ENCODE measurements at places on chromosomes 16 and 17.

DNA sequence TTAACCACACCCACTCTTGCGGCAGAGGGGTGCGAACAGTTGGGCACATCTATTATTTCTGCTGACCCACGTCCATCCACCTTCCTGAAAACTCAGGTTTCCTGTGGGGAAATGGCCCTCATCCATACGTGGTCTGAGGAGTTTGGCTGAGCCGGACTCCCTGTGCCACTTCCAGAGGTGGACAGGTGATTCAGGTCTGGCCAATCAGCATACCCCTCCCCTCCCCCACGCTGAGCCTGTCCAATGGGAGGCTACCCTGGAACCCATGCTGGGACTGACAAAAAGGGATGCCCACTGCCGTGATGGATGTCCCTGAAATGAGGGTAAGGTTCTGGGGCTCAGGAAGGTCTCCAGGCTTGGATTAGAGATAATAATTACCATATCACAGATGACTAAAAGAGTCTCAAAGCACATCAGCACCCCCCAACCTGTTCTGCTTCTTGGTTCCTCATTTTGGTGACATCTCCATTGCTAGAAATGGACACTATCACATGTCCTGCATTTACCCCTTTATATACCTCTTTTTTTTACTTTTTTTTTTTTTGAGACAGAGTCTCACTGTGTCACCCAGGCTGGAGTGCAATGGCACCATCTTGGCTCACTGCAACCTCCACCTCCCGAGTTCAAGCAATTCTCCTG, 5.3 kb upstream of the MAPK7 start:
- DNase-seq: no peak
- no peak overlapping the region for H3K4me3 ChIP-seq
- H3K36me3 ChIP-seq: no peaks in the 10 kb centered on the region
- H3K4me1 ChIP-seq: no peaks in the 10 kb centered on the region
- H3K27ac ChIP-seq: no peak overlapping the region

DNA sequence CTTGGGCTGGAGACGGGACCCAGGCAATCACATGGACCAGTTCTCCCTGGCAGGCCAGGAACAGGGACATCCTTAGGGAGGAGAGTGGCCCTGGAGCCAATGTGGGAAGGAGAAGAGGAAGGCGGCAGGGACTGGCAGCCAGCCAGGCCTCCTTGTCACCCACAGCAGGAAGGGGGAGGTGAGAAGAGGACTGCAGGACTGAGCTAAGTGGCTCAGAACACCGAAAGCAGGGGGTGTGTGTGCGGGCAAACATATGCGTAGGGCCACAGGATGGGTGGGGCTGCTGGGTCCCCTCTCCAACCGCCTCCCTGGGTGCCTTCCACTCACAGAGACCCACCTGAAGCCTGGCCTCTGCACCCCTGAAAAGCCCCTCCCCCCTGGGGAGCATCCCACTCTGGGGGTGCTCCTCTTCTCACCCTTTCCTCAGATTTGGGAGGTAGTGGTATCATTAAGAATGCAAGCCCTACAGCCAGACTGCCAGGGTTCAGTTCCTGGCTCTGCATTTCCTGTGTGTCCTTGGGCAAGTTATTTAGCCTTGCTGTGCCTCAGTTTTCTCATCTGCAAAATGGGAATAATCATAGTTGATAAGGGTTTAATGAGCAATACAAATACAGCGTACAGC, 8.1 kb downstream of the PNMT start:
- H3K36me3 ChIP-seq: no peaks in the 10 kb centered on the region
- no peak for DNase-seq
- H3K4me1 ChIP-seq: no peaks in the 10 kb centered on the region
- no peak overlapping the region for H3K27ac ChIP-seq
- peaks cover 4% of the 10 kb centered on the region for H3K27me3 ChIP-seq
- H3K4me3 ChIP-seq: no peak overlapping the region

GRCh38 chr17:1645207-1646171, at the start of gene SCARF1:
Gene SCARF1, minus strand, starts transcription at chr17:1645732. Its CDS starts 35 bp downstream, at chr17:1645697.
- H3K4me3 ChIP-seq: peak within 1 kb of the TSS; percentile 12
- H3K4me1 ChIP-seq: peaks cover 18% of the 10 kb centered on the region
- peaks cover 2% of the 10 kb centered on the region for H3K36me3 ChIP-seq

GRCh38 chr16:5607169-5607568, 509.6 kb upstream of the EEF2KMT start:
- H3K27ac ChIP-seq: no peak overlapping the region
- H3K27me3 ChIP-seq: no peaks in the 10 kb centered on the region
- no peak for DNase-seq
- H3K4me3 ChIP-seq: no peak overlapping the region
- H3K4me1 ChIP-seq: no peaks in the 10 kb centered on the region
- H3K36me3 ChIP-seq: no peaks in the 10 kb centered on the region

GRCh38 chr17:63974594-63975192, 2.0 kb upstream of the SCN4A start:
- no peaks in the 10 kb centered on the region for H3K4me1 ChIP-seq
- DNase-seq: no peak
- no peaks in the 10 kb centered on the region for H3K36me3 ChIP-seq
- H3K4me3 ChIP-seq: no peak overlapping the region

- H3K27ac ChIP-seq: no peak overlapping the region
- H3K4me3 ChIP-seq: no peak overlapping the region
- H3K4me1 ChIP-seq: no peaks in the 10 kb centered on the region
- no peaks in the 10 kb centered on the region for H3K27me3 ChIP-seq
- no peaks in the 10 kb centered on the region for H3K36me3 ChIP-seq
Measured at GRCh38 chr16:4060009-4060408, 56.2 kb downstream of the ADCY9 start.

Data from adrenal gland (tissue), 19 donors.